ENCODE measurements at places on chromosomes 1 and 21.
A peak's percentile ranks its signal among the peaks of the same experiment; 100 is the strongest.

- DNase-seq, result no peak
Measured at GRCh38 chr1:5768014-5768413, 224.2 kb downstream of the NPHP4 start.

- DNase-seq, result peak; percentile 20
Measured at GRCh38 chr1:119674835-119675289, 26.8 kb upstream of the ZNF697 start.

GRCh38 chr1:89008511-89008910 lies 14.2 kb downstream of the GBP3 start:
- no peak for DNase-seq

- no peak for DNase-seq
Measured at GRCh38 chr1:25522031-25522655, 21.3 kb upstream of the LDLRAP1 start.

GRCh38 chr1:59243550-59243949 lies 53.3 kb upstream of the FGGY start:
- DNase-seq, result no peak

DNA sequence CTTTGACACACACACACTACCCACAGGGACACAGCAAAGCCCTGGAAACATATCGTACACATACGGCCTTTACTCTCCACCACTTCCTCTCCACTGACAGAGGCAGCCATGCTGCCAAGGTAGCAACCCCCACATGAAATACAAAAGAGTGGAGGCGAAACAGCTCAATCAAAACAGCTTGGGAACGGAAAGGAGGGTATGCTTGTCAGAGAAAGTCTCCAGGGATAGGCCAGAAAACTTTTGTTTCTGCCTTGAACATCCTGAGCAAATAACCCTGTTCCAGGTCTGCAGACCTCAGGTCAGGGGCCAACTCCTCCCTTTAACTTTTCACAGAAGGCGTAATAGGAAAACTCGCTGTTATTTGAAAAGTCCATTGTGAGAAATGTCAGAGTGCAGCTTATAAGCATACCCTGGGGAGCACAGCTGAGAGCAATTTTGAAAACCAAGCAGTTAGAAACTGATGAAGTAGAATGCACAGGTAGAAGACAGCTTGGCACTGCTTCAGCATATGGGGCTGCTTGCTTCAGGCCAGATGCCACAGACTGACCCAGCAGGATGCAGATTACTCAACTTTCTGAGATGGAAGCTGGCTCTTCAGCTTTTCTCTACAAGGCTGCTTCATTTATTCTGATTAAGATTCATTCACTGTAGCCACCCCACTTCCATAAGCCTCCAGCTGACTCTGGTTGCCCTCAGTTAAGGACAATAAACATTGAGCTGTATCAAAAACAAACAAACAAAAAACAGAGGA lies 18.0 kb downstream of the KIAA0319L start:
- DNase-seq, result peak; percentile 38

GRCh38 chr1:241331328-241332036 lies 25.5 kb downstream of the RGS7 start:
- DNase-seq, result no peak

DNA sequence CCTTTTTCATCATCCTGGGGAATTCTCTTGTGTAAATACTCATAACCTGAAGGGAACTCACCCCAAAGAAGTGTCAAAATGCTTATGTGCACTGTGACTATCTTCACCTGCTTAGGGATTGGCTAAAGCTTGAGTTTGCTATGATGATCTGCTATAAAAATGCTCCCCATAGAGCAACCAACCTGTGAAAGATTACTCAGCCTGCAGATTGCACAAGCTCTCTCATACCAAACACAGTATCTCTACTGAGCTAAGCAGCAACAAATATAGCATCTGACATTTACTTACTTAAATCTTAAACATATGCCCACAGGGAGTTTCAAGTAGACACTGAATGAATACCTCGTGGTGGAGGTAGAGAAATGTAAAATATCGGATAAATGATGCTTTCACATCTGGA lies 725.8 kb downstream of the MRPL39 start:
- DNase-seq, result no peak

GRCh38 chr1:2001773-2002411 lies 1.7 kb downstream of the CFAP74 start:
- DNase-seq, result no peak

DNA sequence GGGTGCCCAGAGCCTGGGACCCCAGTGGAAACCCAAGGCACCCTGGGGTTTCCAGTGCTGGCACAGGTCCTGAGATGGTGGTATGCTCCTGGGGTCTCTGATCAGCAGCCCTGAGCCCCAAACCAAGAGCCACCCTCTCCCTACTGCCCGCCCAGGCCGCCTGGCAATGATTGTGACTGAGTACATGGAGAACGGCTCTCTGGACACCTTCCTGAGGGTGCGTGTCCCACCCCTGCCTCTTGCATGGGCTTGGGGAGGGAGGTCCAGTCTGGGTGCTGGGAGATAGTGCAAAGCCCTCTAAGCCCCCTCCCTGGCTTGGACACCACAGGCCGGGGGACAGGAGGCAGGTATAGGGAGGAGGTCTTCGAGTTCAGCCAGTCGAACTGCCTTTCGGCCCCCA lies 34.7 kb downstream of the EPHA8 start:
- DNase-seq, result no peak

DNA sequence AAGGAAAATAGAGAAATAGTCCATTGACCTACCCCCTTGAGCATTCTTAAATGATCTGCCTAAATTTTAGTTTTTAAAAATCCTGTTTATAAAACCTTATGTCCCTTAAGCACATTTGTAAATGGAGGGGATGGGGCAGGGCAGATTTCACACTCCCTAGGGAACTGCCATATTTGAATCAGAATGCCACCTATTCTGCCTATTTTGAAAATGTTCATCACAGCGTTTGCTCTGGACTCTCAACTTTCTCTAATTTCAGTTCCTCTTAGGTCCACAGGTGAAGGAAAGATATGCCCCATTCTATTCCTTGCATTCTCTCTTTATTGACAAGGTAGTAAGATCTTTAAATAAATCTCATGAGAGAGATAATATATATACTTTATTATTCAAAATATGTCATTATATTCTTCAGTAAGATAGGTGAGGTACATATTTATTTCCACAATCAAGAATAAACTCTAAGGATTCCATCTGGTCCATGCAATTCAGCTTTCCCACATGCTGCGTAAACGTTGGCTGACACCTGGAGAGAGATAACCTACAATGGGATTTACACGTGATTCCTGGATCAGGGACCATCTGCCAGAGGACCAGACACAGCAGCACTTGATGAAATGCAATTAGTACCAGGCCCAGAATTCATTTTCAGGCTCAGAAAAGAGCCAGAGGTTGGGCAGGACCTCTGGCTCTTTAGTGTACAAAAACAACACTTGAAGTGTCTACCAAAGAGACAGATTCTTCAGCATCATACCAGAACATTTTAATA lies 1.2 kb upstream of the LPGAT1 start:
- no peak for DNase-seq

DNA sequence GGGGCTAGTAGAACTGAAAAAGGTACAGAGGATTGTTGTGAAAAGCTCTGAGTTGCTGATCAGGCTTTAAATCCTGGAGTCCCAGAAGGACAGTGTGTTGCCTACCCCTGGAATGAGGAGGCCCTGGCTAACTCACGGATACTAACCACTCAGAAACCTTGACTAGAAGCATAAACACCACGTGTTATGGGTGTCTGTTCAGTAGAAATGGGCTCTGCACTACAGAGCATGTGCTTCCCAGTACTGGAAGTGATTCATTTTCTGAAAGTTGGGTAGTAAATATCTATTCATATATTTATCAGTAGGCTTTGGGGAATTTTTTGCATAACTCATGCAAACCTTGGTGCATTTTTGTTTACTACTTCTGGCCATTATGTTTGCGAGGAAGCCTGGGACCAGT lies 15.1 kb upstream of the CLCA1 start:
- no peak for DNase-seq

DNA sequence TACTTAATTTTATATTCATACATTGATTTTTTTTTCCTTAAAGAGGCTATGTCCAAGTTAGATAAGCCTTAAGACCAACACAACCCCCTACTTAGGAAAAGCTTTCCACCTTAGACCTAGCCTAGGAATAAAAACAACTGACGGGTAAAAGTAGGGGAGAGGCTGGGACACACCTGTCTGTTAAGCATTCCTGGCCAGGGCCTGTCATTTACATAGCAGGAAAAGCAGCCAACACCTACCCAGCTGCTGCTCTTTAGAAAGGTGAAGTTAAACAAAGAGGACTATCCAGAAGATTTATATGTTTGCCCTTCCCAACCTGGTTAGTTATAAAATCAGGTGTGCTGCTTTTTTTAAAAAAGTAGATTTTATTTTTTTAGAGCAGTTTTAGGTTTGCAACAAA lies 29.1 kb upstream of the SAMD13 start:
- DNase-seq, result no peak

DNA sequence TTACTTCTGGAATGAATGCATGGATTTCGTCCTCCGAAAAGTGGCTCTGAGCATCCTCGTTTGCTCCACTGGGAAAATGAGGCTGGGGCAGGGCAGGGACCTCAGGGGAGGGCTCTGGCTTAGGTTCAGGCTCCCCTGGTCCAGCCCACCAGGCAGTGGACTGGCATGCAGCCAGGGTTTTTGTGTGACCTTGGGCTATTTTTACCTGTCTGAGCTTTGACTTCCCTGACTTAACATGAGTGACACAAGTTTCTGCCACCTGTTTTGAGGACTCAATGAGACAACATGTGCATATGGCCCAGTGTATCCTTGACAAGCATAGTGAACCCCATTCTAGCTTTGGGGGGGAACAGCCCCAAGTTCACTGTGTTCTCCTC lies 32.6 kb upstream of the EDN2 start:
- no peak for DNase-seq

DNA sequence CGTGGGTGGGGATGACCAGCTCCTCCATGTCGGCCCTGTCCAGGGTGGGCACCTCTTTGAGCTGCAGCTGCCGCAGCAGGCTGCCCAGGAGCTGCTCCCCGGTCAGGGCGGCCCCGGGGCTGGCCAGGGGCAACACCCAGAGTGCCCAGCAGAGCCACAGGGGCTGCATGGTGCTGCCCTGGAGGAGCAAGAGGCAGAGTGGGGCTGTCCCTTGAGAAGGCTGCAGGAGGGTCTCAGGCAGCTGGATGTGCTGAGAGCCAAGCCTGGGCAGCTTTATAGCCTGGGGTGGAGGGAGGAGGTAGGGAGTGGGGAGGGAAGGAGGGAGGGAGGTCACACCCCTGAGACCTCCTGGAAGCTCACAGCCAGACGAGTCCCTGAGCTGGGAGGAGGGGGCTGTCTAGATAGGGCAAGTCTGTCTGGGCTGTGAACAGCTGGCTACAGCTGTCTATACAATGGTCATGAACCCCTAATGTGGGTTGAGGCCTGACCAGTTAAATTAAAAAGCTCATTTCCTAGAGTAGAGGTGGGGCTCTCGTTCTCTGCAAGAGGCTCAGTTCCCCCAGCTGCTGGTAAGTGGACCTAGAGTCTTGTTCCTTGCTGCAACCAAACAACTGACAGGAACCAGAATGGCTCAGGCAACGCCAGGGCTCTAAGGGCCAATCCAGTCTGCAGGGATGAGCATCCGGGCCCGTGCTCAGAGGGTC lies at the start of gene LEFTY1:
TSS of gene LEFTY1 (minus strand) at position 249 of the 704 bp plus-strand sequence. CDS start at position 169, 80 bp downstream.
- no peak for DNase-seq

GRCh38 chr1:53294567-53294966 lies 33.3 kb downstream of the LRP8 start:
- DNase-seq, result peak; percentile 16

GRCh38 chr1:3607703-3608065 lies 3.6 kb downstream of the MEGF6 start:
- DNase-seq, result no peak

- no peak for DNase-seq
Measured at GRCh38 chr1:208176649-208177048, 67.5 kb downstream of the PLXNA2 start.

GRCh38 chr1:41454406-41454805 lies 30.1 kb downstream of the EDN2 start:
- no peak for DNase-seq

- DNase-seq, result no peak
Measured at GRCh38 chr1:85983316-85983715, 173.3 kb downstream of the COL24A1 start.

GRCh38 chr1:81170721-81171120 lies 630.0 kb upstream of the ADGRL2 start:
- DNase-seq, result no peak

GRCh38 chr1:157878059-157878458 lies 36.5 kb upstream of the CD5L start:
- DNase-seq, result no peak

- DNase-seq, result no peak
Measured at GRCh38 chr1:216075339-216075738, 347.9 kb downstream of the USH2A start.

DNA sequence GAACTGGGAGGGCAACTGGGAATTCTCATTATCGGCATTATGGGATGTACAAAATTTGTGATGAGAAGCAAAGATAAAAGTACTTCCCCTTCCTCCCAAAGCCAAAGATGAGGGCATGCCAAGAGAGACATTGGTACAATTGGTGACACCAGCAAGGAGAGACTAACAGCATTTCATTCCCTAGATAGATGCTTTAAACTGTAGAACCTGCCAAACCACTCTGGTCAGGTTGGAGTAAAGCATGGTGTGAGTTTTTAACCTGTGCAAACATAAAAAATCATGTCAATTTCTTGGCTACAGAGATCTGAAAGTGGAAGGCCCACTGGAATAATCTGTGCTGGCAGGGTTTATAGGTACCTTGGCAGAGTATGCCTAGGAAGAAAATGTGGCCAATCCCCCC lies 19.4 kb downstream of the CTXND2 start:
- no peak for DNase-seq

GRCh38 chr1:8908388-8909151 lies 30.1 kb upstream of the ENO1 start:
- no peak for DNase-seq

DNA sequence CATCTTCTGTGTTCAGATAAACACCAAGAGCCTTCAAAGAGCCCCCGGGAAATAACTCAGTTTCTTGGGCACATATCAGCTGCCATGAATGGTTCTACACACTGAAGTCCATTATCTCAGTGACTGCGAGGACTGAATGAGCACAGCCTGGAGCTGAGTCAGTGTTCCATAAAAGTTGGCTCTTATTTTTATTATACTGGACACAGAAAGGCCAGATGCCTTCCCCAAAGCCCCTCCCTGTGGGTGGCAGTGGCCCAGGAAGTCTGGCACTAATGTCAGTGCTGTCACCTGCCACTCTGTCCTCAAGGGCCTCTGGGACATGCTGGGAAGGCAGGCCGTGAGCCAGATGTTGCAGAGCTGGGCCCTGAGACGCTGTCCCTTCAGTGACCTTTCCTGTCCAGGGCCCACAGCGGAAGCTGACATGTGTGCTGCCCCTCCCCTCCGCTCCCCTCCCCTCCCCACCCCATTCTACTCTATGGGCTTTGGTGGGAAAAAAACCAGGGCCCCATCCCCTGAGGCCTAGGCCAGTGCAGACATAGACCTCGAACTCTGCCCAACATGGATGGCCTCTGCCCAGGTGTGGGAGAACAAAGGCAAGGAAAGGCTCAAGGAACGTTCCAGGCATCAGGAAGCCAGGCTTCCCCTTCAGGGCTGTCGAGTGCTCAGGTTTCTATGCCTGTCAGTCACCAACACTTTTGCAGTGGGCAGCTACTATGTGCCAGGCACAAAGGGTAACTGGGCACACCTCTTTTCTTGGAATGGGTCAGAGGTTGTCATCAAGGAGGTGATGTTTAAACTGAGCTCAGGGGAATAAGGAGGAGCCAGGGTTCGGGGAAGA lies 22.4 kb upstream of the NPPB start:
- no peak for DNase-seq

- no peak for DNase-seq
Measured at GRCh38 chr1:30058970-30059369, 664.4 kb downstream of the MATN1 start.

All from activated T-helper 2 cell treated with anti-CD3 and anti-CD28 coated beads, Interferon-gamma antibody, Interleukin-2, Interleukin-4, amounts not matched to agents 10 μg/mL and 5 μg/mL and 100 μg/mL, durations not matched to agents 14 hours and 24 hours and 36 hours (primary cell).